Bronchial epithelial cell (primary cell): ENCODE measurements at places on chromosomes 7 and 10.

GRCh38 chr10:110535958-110536891 lies 31.3 kb upstream of the SMC3 start:
- DNase-seq, result peak; percentile 64

DNA sequence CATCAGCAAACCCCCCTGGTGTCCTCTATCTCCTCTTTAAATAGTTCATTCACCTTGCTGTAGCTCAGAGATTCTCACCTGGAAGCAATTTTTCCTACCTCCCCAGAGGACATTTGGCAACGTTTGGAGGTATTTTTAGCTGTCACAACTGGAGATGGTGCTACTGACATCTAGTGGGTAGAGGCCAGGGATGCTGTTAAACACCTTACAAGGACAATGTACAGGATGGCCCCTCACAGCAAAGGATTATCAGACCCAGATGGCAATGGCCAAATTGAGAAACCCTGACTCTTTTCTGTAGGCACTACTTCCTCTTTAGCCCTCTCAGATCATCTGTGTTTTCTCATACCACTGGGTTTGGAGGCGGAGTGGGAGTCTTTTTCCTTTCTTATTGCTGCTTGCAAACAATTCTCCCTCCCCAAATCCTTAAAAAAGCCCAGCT lies 13.2 kb upstream of the TRA2A start:
- peak; percentile 60 for DNase-seq

DNA sequence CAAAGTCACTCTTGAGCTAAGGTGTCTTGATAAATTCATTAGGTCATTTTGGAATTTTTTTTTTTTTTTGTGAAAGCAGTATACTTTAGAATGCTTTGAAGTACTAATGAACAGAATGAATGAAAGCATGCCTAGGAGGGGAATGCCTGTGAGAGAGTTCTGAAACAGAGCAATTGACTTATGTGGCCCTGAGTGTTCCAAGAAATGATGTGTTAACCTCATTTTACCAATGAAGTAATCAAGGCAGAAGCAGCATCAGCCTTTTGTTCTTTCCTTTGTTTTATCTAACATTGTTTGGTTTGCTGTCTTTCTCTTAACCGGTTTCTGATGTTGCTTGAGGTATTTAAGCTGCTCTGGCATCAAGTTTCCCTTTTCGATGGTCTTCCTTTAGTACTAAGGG lies 154.6 kb upstream of the HGF start:
- DNase-seq, result no peak

DNA sequence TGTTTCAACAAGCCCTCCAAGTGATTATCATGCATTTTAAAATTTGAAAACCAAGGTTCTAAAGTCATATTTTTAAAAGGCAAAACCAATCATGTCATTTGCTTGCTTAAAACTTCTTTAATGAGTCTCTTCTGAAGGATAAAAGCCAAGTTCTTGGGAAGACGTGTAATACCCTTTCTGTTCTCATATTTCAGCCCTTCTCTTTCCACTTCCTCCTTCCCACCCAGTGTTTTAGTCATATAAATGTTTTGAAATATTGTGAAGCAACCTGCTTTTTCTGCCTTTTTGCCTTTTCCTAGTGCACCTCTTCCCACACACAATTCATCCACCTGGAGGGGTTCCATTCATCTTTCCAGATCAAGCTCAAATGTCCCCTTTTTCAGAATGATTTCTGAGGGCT lies 211.1 kb upstream of the LRRTM3 start:
- peak; percentile 67 for DNase-seq

DNA sequence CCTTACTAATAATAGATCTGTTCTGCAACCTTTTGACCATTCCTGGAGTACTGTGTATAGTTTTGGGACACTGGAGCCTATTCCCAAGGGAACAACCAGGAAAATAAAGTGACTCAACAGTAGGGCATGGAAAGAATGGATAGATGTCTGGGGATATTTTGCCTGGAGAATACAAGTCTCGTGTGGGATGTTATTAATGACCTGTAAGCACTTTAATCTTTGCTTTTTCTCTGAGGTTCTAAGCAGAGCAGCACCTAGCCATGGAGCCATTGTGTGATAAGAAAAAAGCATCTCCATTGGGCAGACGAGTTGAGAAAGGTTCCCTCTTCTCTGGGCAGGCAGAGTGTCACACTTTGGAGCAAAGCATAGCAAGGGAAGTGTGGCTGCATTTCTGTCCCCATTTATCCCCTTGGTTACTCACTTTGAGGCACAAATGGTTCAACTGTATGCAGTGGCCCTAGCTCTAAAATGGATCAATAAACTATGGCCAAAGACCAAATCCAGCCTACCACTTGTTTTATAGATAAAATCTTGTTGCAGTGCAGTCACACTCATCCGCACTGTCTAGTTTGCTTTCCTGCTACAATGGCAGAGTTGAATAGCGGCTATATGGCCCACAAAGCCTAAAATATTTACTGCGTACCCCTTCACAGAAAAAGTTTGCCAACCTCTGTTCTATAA lies 21.0 kb upstream of the CCDC71L start:
- DNase-seq, result peak; percentile 46

DNA sequence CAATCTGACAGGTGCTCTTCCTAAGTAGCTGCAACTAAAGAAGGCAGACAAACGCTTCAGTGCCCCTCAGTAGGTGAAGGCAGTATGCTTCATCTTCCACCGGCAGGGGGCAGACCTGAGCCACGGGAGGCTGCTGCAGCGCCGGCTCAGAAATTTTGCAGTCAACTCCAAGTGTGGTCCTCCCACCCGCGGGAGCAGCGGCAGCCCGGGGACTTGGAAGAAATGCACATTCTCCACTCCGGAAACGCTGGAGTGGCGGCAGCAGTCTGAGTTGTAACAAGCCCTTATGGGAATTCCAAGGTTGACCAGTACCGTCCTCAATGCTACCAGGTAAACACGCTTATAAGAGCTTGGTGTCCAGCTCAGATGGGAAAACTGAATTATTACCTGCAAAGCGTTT lies 3.4 kb downstream of the IGFBP3 start:
- peak; percentile 42 for DNase-seq

DNA sequence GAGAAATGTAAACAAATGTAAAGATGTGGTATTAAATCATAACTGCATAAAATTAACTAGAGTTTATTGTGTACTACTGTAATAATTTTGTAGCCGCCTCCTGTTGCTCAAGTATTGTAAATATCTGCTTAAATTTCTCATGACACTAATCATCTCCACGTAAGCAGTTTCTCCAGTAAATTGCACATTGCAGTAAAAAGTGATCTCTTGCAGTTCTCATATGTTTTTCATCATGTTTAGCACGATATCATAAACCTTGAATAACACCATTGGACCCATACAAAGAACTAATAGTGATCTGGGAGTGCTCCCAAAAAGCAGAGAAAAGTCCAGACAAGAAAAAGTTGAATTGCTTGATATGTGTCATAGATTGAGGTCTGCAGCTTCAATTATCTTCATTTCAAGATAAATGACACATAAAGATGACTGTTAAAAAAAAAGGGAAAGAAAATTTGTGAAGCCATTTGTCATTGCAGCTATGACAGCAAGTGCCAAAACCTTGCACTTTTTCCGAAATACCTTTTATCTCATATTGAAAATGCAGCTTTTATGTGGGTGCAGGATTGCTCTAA lies 15.3 kb downstream of the LIPA start:
- DNase-seq, result no peak

DNA sequence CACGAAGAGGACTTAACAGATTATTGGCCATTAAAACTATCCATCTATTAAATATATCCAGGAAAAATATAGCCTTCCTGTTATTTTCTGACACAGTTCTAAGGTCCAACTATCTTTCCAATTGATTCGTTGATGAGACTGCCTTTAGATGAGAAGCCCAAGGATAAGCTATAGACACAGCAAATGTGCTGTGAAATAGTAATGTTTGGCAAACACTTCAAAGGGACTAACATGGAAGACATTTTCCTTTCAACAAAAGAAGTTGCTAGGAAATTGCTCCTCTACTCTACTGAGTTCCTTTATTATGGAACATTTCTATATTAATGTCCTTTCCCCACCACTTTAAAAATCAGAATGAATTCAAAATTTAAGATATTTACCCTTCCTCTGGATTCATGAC lies 38.5 kb downstream of the CCDC186 start:
- DNase-seq, result no peak
